ENCODE measurements at places on chromosomes 11 and 22.
A peak's percentile ranks its signal among the peaks of the same experiment; 100 is the strongest.

GRCh38 chr11:117717485-117718314 lies 79.3 kb downstream of the DSCAML1 start:
- DNase-seq = peak; percentile 82

GRCh38 chr11:59173080-59173963 lies 1.4 kb downstream of the DTX4 start:
- DNase-seq = no peak

DNA sequence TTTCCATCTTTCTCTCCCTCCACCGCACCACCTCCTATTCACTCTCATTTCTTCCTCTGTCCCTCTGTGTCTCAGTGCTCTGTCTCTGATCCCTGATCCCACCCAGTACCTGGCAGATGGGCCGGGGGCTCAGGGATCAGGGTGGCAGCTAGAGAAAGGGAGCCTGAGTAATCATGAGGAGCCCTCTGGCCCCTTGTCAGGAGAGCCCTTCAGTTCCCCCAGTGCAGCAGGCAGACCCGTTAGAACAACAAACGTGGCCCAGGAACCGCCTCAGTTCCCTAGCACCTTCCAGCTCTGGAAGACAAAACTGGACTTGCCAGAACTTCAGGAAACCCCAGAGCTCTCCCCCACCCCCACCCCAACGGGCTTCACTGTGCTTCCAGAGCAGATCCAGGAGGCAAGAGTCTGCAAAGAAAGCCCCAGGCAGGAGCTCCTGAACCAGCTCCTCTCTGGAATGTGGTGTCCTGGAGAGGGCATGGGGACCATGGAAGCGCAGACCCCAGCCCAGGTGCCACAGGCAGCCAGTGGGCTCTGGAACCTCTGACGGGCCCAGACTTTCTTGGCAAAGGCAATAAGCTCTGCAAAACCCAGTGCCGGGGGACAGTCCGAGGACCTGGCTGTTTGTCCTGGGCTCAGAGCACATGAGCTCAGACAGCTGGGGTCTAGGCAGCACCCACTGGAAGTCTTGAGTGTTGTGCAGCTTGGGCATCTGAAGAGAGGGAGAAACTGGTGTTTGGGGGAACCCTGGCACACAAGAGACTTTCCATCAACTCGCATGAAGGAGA lies 43.2 kb downstream of the LMO1 start:
- DNase-seq = no peak

GRCh38 chr11:59866836-59867235 lies 549 bp upstream of the TCN1 start:
- DNase-seq = no peak

GRCh38 chr11:124716591-124716990 lies 23.2 kb upstream of the NRGN start:
- DNase-seq = no peak

Data from NCI-H1092 (cell line).